ENCODE measurements at places on chromosomes 11 and 22. TPM values are rescaled to one million over a fixed set of nuclear protein-coding genes. Genes with fewer than 3 reads are reported as not detected.

NELL1 gene
- not detected for total RNA-seq

NOX4 gene
- 0.23 TPM for total RNA-seq

DNHD1 gene
- 3.3 TPM for total RNA-seq

CD3E gene
- not detected for total RNA-seq

VPS37C gene
- 4.8 TPM for total RNA-seq

Data from smooth muscle cell of the coronary artery (primary cell).